ENCODE measurements at places on chromosomes 12 and 14.

GRCh38 chr12:103523771-103524170 is 28.0 kb upstream of the C12orf42 start:
- DNase-seq = no peak

- no peak for DNase-seq
Measured at GRCh38 chr12:43155376-43155775, 396.6 kb downstream of the ADAMTS20 start.

- DNase-seq = no peak
Measured at GRCh38 chr14:52355526-52355925, 41.4 kb downstream of the PTGER2 start.

GRCh38 chr12:123617144-123617543 is 15.2 kb downstream of the DDX55 start:
- no peak for DNase-seq

GRCh38 chr12:48817873-48818830 is at the start of gene CACNB3:
Gene CACNB3 (plus strand): TSS chr12:48818496. CDS start chr12:48818930, 434 bp downstream.
- DNase-seq = peak; percentile 53

DNA sequence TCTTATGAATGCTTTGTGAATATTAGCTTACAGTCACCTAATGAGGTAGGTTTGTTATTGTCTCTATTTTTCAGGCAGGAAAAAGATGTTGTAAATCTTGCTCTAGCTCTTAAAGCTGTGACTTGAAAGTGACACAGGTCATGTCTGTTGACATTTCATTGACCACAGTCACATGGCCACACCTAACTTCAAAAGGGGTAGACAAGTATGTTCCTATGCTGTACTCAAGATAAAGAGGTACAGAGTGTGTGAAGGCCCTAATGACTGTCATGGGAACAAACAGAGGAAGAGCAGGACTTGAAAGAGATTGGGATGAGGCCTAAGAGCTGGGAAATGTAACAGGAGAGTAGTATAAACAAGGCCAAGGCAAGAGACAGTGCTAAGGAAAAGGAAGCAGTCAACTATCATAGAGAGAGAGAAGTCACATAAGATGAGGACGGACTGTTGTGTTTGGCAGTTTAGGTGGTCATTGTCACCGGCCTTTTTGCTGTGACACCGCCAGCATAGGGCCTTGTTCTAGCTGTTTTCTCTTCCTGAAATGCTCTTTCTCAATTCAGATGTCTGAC is 181.0 kb downstream of the CFAP54 start:
- DNase-seq = no peak

DNA sequence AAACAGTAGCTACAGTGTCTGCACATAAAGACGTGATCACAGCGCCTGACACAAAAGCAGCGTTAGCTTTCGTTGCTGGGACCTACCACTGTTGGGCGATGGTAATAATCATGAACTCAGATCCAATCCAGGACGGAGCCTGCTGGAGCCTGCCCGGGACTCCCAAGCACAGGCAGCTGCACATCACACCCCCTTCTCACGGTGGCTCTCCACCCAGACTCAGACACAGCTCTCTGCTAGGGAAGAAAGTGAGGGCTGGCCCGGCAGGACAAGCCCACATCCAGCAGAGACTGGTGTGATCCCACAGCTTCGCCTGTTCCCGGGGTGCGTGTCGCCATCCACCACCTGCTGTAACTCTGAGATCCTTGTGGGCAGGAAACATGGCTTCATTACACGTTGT is 49.9 kb upstream of the FOXN3 start:
- DNase-seq = no peak

GRCh38 chr12:69085852-69086251 is 152.9 kb upstream of the CPM start:
- DNase-seq = no peak

- DNase-seq = no peak
Measured at GRCh38 chr12:51686727-51687126, 95.7 kb downstream of the SCN8A start.

DNA sequence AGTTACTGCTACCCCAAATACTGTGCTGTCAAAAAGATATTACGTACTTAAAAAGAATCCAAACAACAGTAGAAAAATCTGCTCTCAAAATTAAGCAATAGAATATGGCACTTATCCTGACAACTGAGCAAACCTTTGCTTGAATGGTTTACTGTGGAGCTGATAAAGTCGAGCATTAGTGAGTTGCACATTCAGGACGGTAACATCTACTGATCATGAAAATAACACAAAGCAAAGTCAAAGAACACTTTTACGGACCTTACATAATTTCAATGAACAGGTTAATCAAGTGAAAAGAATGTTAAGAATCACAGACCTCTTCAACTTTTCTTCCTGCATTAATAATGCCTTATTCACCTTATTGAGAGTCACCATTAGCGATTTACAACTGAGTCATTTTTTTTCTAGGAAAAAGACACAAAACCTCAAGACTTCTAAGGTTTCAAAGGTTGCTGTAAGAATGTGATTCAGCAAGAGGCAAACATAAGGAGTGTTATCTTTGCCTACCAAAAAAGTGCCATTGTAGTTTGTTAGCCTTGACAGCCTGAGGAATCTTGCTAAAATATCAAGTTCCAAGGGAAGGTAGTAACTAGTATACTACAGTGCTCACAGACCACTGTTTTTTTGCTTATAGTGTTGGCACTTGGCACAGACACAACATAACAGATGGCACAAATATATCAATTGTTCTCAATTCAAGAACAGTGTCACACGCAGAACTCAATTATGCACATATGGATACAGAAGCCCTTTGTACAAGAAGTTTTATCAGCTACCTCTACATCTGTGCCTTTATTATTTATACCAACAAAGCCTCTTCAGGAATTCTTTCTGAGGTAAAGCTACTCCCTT is 334.2 kb upstream of the RPL10L start:
- DNase-seq = no peak

DNA sequence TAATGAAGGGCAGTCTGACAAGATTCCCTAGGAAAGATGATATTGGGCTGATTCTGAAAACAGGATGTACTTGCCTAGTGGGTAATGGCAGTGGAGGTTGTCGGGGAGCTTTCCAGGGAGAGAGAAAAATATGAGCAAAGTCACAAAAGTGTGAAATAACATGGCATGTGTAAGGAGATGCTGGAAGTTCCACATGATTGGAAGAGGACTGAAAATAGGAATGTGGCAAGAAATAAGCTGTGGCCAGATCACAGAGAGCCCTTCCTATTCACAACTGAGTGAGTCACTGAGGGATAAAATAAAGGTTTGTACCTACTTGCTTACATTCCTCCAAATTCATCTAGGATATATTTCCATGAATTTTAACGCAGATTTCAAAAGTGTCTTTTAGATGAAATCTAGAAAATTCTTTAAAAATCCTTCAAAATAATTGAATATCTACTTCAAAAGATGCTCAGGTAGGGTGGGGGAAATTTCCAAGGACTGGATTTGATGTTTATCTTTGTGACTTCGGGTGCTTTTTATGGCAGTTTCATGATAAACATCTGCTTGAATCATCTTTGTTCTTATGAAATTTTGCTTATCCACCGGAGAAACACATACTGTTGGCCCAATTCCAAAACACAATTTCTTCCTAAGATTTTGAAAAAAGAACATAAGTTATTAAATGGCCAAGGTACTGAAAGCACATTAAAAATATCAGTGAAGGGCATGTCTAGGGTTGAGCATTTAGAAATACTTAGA is 36.3 kb upstream of the SLC2A13 start:
- no peak for DNase-seq

DNA sequence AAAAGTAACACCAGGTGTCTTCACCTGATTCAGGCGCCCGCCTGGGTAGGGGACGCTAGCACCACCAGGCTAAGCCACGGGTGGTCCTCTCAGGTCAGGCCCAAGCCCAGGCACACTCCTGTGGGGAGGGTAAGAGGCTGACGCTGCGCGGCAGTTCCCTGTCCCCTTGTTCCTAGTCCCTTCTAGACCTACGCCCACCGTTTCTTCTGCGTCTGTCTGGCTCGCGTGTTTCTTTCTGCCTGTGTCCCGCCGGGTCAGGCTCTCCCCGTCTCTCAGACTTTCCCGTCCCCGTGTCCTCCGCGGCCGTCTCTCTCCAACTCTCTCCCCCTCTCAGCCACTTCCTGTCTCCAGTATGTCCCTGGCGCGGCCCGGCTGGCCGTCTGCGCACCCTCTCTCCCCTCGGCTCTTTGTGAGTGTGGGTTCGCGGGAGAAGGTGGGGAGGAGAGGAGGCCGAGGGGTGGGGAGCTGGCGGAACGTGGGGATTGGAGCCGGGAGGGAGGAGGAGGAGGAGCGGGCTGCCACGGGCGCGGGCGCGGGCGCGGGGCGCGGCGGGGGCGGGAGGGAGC is 3.1 kb upstream of the TNS2 start:
- DNase-seq = peak; percentile 76

- DNase-seq = no peak
Measured at GRCh38 chr12:30978639-30979038, 52.1 kb downstream of the TSPAN11 start.

DNA sequence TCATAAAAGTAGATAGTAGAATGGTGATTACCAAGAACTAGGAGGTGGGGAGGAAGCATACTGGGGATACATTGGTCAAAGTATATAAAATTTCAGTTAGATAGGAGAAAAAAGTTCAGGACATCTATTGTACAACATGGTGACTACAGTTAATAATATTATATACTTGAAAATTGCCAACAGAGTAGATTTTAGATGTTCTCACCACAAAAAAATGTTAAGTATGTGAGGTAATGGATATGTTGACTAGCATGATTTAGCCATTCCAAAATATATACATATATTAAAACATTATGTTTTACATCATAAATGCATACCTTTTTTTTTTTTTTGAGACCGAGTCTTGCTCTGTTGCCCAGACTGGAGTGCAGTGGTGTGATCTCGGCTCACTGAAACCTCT is 31.0 kb downstream of the TMEM116 start:
- DNase-seq = no peak

DNA sequence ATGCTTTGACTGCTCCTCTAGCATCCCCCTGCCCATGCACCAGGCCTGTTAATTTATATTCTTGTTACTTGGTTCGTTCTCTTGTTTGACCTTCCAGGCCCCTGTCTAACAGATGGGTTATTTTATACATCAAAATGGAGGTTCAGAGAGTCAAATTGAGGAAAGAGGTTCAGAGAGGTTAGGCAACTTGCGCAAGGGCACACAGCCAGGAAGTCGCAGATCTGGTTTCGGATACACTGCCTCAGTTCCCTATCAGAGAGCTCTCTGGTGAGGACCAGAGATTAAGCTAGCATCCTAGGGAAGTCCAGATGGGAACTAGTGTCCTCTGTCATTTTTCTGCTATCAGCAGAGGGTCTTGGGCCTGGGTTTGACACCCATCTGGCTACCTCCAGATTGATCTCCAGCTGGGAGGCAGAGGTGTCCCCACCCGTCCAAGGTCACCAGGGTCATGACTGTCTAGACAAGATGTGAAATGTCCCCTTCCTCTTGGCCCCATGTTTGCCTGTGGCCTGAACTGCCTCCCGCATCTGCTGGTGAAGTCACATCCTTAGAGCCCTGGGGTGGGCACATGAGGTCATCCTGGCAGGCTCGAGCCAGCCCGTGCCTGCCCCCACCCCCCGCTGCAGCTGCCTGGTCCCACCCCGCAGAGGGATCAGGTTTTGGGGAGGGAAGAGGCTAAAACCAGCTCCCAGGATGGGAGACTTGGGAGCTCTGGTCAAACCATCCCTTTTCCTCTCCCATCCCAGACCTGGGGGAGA is 84.3 kb upstream of the NCOR2 start:
- DNase-seq = no peak

GRCh38 chr12:132606466-132606865 is 3.9 kb downstream of the LRCOL1 start:
- DNase-seq = no peak

- no peak for DNase-seq
Measured at GRCh38 chr12:16435875-16436554, 88.6 kb downstream of the MGST1 start.

GRCh38 chr14:103401223-103402214 is 16.3 kb downstream of the MARK3 start:
- DNase-seq = no peak

GRCh38 chr12:25107920-25108319 is 87.0 kb downstream of the DNAI7 start:
- no peak for DNase-seq

- no peak for DNase-seq
Measured at GRCh38 chr12:24230061-24230701, 280.7 kb upstream of the SOX5 start.

DNA sequence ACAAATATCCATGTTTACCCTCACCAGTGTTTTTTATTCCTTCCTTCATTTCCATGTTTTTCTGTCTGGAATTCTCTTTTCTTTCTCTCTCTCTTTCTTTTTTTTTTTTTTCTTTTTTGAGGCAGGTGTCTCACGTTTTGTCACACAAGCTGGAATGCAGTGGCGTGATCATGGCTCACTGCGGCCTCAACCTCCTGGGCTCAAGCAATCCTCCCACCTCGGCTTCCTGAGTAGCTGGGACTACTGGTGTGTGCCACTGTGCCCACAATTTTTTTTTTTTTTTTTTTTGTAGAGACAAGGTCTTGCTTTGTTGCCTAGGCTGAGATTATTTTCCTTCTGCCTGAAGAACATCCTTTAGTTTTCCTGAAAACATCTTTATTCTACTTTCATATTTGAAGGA is 15.0 kb upstream of the AMIGO2 start:
- DNase-seq = no peak

DNA sequence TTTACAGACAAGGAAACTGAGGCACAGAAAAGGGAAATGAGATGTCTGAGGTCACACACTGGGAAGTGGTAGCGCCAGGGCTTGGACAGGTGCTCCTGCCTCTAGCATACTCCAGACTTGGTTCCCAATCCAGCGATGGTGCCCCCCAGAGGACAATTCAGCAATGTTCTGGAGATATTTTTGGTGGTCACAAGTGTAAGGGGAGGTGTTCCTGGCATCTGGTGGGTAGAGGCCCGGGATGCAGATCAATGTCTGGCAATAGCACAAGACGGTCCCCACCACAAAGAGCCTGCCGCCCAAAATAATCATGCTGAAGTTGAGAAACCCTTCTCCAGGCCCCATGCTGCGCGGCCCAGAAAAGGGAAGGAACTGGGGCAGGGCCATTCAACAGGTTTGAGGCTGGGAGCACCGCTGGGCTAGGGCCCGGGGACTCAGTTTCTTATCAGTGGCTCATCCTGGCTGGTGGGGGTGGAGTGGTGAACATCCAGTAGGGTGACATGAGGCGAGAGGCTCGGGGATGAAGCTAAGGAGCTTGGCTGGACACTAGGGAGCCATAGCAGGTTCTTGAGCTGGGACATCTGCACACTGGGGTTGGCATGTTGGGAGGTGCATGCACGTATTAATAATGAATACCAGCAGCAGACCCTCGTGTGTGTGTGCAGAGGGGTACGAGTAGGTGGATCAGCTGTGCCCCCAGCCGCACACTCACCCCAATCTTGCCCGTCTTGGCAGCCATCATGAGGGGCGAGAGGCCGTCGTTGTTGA is 35.1 kb downstream of the TRPV4 start:
- no peak for DNase-seq

- peak; percentile 10 for DNase-seq
Measured at GRCh38 chr14:95183532-95184412, 26.4 kb upstream of the DICER1 start.

- peak; percentile 25 for DNase-seq
Measured at GRCh38 chr12:116736962-116737773, 701 bp downstream of the SPRING1 start.

- DNase-seq = peak; percentile 40
Measured at GRCh38 chr14:24398653-24399446, at the start of gene NYNRIN. Gene NYNRIN (plus strand): TSS chr14:24399003. CDS start chr14:24399247, 244 bp downstream.

Data from HT-29 (cell line).